ENCODE measurements at places on chromosomes 13 and 19. TPM values are rescaled to one million over a fixed set of nuclear protein-coding genes. Genes with fewer than 3 reads are reported as not detected.

DNA sequence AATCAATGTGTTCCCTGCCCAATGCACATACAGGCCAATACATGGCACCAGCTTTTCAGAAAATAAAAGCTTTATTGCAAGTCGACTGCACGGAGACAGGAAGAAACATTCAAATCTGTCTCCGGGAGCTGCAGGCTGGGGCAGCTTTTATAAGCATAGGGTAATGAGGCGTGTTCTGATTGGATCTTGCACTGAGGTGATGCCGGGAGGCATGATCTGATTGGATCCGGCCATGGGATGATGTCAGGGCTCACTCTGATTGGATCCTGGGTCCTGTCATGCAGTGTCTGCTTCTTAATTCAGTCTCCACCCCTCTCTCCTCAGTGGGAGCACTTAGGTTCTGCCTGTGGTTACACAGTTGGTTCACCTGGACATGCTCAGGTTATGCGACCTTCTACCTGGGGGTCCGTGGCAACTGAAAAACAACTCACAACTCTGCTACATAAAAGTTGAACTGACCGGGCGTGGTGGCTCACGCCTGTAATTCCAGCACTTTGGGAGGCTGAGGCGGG, 11.8 kb upstream of the FBN3 start:
- no peaks in the 10 kb centered on the region for H3K36me3 ChIP-seq
- no peaks in the 10 kb centered on the region for H3K27me3 ChIP-seq
- H3K4me1 ChIP-seq, result no peaks in the 10 kb centered on the region
- no peak for DNase-seq

Gene SIGLEC8
- total RNA-seq, result 0.94 TPM

- no peak for DNase-seq
- H3K27me3 ChIP-seq, result no peaks in the 10 kb centered on the region
- no peak overlapping the region for H3K27ac ChIP-seq
- H3K4me1 ChIP-seq, result no peaks in the 10 kb centered on the region
- no peak overlapping the region for H3K4me3 ChIP-seq
- no peaks in the 10 kb centered on the region for H3K36me3 ChIP-seq
Observed at GRCh38 chr13:31350560-31350959, 150.8 kb downstream of the B3GLCT start.

GRCh38 chr19:46213156-46213555, 16.4 kb upstream of the IGFL1 start:
- no peaks in the 10 kb centered on the region for H3K4me1 ChIP-seq
- DNase-seq, result no peak
- no peak overlapping the region for H3K4me3 ChIP-seq
- H3K27ac ChIP-seq, result no peak overlapping the region

DNA sequence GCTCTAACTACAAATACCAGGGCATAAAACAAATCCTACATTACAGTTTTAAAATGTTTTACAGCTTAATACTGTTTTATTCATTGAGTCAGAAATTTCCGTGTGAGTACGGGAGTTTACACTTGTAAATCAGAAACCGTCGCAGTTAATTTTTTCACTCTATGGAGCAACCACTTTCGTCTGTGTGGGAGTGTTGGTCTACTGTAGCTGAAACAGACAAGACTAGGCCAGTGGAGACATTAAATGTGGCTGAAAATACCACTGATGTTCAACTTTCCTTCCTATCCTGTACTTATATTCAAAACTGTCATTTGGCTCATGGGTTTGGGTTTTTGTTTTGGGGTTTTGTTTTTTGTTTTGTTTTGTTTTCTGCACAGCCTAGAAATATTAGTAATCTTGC, 268.7 kb downstream of the DCT start:
- no peaks in the 10 kb centered on the region for H3K36me3 ChIP-seq
- no peak overlapping the region for H3K27ac ChIP-seq
- no peaks in the 10 kb centered on the region for H3K4me1 ChIP-seq
- H3K27me3 ChIP-seq, result no peaks in the 10 kb centered on the region
- H3K4me3 ChIP-seq, result no peak overlapping the region

Gene IZUMO2
- not detected for total RNA-seq

Data from colonic mucosa (tissue), 4 donors.